GM04503 (cell line): ENCODE measurements at places on chromosomes 7 and 10.
A peak's percentile ranks its signal among the peaks of the same experiment; 100 is the strongest.

GRCh38 chr10:112490545-112490944 lies 43.5 kb downstream of the VTI1A start:
- DNase-seq = no peak

GRCh38 chr10:86195521-86196157 lies 171.0 kb downstream of the GRID1 start:
- DNase-seq = no peak

DNA sequence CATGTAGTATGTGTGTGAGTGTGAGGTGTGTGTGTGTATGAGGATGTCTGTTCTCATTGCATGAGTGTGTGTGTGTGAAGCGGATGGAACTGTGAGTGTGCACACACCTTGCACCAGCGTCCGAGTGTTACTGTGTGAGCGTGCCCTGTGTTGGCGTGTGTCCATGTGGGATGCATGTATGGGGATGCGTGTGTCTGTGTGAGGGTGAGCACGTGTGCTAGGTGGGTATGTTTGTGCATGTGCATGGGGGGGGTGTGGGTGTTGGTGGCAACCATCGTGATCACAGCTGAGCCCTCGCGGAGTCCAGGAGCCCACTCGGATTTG lies 6.4 kb downstream of the KNDC1 start:
- DNase-seq = no peak

DNA sequence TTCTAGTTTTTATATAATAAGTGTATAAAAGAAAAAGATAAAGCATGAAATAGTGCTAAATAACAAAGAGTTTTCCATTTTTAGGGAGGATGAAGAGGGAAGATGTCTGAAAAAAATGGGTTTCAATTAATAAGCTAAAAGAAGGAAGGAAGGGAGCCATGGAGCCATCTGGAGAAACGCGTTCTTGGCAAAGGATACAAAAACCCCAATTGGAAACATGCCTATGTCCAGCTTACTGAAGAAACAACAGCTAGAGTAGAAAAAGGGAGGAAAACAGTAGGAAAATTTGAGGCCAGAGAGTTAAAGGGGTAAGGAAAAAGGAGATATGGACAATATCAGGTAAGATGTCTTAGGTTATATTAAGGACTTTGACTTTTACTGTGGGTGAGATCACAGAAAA lies 416.2 kb upstream of the GHITM start:
- no peak for DNase-seq

- no peak for DNase-seq
Measured at GRCh38 chr10:17143055-17143690, 13.6 kb upstream of the CUBN start.

DNA sequence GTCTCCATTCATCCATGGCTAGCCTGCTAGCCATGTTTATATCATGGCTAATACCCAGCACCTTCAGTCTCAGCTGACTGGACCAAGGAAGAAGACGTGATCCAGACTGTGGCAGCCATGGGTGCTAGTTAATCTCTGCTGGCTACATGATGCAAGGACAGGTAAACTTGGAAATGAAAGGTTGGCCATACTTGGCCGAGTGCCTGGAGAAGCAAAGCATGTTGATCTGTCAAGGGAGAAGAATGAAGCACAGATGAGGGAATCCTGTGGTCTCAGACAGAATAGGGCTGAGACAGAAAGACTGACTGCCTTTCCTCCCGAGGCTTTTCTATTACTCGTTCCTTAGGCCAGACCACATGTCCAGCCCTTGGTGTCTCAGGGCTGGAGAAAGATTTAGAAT lies 41.1 kb downstream of the CPVL start:
- DNase-seq = no peak

- peak; percentile 42 for DNase-seq
Measured at GRCh38 chr10:114714281-114714741, 56.2 kb upstream of the ABLIM1 start.

GRCh38 chr7:23491502-23491901 lies 21.2 kb upstream of the IGF2BP3 start:
- no peak for DNase-seq
